ENCODE measurements at places on chromosomes 7 and 10.
A peak's percentile ranks its signal among the peaks of the same experiment; 100 is the strongest.

DNA sequence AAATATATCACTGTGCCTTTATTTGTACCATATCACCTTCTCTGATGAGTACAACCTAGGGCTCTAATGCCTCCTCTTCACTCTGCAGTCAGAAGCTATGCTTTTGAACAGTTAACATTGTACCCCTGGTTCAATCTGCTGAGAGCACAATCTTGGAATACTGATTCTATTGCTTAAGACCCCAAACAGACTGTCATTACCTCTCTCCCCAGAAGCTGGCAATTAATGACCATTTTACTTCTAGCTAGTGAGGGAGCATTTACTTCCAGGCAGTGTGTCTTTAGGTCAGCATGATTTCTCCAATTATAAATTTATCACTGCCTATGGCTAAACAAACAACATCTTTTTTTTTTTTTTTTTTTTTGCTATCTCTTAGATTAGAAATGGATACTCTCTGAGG is 36.0 kb upstream of the SPOCK2 start:
- no peak for DNase-seq

- peak; percentile 32 for DNase-seq
Measured at GRCh38 chr10:50439187-50439586, 184.6 kb downstream of the SGMS1 start.

DNA sequence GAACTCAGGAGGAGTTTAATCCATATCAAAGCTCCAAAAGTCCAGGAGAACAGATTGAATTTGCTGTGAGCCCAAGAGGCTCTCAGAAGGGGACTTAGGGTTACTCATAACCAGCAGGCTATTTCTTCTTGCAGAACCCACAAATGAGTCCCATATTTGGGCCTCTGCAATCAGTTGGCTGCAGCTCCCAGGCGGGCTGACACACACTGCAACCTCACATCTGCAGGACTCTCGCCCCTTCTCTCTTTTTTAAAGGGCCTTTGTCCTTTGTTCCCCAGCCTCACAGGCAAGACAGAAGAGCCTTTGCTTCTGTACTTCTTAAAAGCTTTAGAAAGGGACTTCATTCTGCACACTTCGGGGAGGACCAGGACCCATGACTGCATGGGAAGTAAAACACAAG is 26.7 kb downstream of the CREB3L2 start:
- DNase-seq: no peak

- no peak for DNase-seq
Measured at GRCh38 chr10:4214908-4215307, 429.9 kb upstream of the KLF6 start.

- DNase-seq: no peak
Measured at GRCh38 chr7:151745706-151746105, 131.2 kb downstream of the PRKAG2 start.

- DNase-seq: no peak
Measured at GRCh38 chr7:134465491-134465890, 6.6 kb upstream of the AKR1B1 start.

- DNase-seq: no peak
Measured at GRCh38 chr7:19336836-19337383, 191.7 kb upstream of the FERD3L start.

- DNase-seq: no peak
Measured at GRCh38 chr10:128062881-128063563, 63.2 kb downstream of the MKI67 start.

DNA sequence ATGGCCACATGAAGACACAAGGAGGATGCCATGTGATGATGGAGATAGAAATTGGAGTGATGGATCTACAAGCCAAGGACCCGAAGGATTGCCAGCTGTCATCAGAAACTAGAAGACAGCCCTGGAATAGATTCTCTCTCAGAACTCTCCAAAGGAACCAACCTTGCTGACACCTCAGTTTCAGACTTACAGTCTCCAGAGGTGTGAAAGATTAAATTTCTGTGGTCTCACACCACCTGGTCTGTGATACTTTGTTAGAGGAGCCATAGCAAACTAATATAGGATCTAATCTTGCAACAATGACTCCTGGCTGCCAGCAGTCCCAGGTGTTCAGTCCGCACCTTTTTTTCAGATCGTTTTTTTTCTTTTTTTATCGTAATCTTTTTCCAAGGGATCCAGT is 647.3 kb upstream of the GHITM start:
- DNase-seq: no peak

- DNase-seq: peak; percentile 91
Measured at GRCh38 chr10:3757638-3758490, 27.1 kb downstream of the KLF6 start.

DNA sequence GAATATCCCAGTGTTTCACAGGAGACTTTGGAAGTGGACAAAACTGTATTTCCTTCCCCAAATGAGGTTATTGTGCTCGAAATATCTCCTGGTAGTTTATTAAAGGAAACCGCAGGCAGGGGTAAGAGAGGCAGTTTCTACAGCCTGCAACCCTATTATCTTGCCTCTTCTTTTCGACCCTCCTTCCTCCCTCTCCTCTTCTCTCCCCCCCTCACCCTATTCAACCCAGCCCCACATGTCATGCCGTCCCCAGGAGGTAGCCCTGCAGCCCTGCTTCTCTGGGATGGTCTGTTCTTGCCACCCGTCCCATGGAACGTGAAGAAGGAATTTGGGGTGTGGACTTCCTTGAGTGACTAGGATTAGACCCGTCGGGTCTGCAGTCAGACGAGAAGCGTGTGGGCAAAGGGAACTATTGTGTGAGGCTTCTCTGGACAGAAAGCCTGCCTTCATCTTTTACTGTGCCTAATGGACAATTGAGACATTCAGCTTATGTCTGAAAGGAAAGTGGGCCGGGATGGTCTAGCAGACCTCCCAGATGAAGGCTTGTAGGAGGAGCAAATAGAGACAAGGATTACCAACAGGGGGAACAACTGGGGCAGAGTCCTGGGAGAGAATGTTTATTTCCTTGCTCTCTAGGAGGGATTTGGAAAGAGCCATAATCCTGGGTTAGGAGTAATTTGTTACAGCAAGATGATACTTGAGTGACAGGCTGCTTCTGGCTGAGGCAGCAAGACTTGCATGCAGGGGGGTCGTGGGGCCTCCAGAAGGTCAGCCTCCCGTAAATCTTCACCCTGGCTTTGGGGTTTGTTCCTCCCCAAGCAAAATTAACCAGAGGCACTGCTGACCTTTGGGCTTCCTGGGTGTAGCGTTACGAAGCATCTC is 77.8 kb downstream of the TCF7L2 start:
- DNase-seq: no peak

DNA sequence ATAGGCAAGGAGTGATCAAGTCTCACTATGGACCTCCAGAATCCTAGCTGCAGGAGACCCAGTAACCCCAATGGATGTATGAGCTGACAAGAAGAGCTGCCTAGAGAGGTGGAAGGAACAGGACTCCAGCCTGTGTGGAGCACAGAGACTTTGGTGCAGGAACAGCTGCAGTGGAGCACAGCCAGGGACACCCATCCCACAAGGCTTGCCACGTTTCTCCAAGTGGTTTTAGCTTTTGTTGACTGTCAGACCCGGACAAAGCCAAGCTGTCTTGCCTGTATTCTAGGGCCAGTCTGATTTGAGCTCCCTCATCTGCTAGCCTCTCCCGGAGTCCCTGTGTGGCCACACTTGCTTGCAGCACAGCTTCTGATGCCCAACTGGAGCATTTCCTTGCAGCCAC is 224.7 kb downstream of the CHRM2 start:
- DNase-seq: no peak

DNA sequence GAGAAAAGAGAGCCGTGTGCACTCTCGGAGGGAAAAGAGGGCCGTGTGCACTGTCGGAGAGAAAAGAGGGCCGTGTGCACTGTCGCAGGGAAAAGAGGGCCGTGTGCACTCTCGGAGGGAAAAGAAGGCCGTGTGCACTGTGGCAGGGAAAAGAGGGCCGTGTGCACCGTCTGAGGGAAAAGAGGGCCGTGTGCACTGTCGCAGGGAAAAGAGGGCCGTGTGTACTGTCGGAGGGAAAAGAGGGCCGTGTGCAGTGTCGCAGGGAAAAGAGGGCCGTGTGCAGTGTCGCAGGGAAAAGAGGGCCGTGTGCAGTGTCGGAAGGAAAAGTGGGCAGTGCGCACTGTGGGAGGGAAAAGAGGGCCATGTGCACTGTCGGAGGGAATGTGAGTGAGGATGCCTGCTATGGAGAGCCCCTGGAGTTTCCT is 188.7 kb downstream of the DNAJB6 start:
- DNase-seq: no peak

DNA sequence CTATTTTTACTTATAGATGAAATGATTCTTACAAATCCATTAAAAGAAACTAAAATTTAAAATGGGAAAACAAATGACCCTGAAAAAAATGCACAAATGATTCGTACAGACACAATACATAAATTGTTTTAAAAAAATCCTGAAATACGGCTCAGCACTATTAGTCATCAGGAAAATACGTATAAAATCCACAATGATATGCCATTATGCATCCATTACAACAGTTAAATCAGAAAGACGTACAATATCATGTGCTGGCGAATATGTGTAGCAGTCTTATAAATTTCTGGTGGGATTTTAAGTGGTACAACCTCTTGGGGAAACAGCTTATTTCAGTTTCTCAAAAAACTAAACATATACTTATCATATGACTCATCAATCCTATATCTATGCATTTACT is 600.1 kb upstream of the STEAP1 start:
- no peak for DNase-seq

Data from PC-9 (cell line).